ENCODE measurements at places on chromosomes 7 and 10. TPM values are rescaled to one million over a fixed set of nuclear protein-coding genes. Genes with fewer than 3 reads are reported as not detected.

DNA sequence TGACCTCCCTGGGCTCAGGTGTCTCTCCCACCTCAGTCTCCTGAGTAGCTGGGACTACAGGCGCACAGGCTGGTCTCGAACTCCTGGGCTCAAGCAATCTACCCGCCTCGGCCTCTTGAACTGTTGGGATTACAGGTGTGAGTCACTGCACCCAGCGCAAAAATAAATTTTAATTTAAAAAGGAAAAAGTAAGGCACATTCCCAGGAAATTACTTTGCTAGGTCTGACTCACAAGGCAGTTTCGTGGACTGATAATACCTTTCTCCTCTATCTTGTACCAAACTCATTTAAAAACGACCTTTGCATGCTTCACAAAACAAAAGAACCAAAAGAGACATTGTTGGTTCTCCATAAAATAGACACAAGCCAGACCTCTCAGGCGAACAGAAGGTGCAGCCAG is 29.7 kb downstream of the PARP12 start:
- no peaks in the 10 kb centered on the region for H3K27me3 ChIP-seq
- H3K27ac ChIP-seq, result no peak overlapping the region
- H3K4me1 ChIP-seq, result no peaks in the 10 kb centered on the region
- peaks cover 21% of the 10 kb centered on the region for H3K36me3 ChIP-seq
- no peak for DNase-seq
- no peak overlapping the region for H3K4me3 ChIP-seq

- no peaks in the 10 kb centered on the region for H3K36me3 ChIP-seq
- H3K4me3 ChIP-seq, result no peak overlapping the region
- no peaks in the 10 kb centered on the region for H3K27me3 ChIP-seq
- no peaks in the 10 kb centered on the region for H3K4me1 ChIP-seq
These were observed 229.1 kb upstream of the GRB10 start for GRCh38 chr7:51011710-51012350.

Gene ASB4
- 0.09 TPM for total RNA-seq

DNA sequence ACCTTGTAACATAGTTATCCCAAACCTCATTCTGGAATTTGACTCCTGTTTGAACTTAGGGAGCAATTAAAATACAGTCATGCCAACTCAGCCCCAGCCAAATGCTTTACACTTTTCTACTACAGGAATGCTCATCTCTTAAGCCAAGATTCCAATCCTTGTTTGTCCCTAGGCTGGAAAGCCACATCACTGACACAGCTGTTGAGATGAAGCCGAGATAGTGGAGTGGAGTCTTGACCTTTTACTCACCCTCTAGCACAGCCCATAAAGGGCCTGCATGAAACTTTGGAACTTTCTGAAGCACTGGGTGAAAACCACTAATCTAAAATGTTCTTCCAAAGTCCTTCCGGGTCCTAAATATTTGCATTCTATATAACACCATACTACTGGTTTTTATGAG is 247.3 kb downstream of the ETV1 start:
- no peaks in the 10 kb centered on the region for H3K4me1 ChIP-seq
- no peaks in the 10 kb centered on the region for H3K27me3 ChIP-seq
- H3K4me3 ChIP-seq, result no peak overlapping the region
- no peaks in the 10 kb centered on the region for H3K36me3 ChIP-seq
- no peak for DNase-seq

GRCh38 chr10:79937701-79938151 is 11.2 kb downstream of the SFTPD start:
- H3K27me3 ChIP-seq, result no peaks in the 10 kb centered on the region
- no peak overlapping the region for H3K4me3 ChIP-seq
- H3K4me1 ChIP-seq, result no peaks in the 10 kb centered on the region

DNA sequence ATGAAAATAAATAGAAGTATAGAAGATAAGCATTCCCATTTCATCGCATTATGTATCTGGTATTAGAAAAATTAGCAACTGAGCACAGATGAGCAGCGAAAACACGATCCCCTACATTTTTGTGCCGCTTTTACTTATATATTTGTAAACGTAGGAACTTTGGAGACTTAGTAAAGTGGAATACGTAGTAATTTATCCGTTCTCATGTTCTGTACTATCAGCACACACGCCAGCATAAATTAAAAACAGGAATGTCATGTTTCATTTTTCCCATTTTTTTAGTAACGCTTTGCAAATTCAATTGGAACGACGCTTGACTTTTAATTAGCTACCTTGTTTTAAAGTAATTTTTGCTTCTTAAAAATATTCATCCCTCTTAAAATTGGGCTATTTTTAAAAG is 2.4 kb downstream of the ZNRF2 start:
- no peaks in the 10 kb centered on the region for H3K4me1 ChIP-seq
- H3K27me3 ChIP-seq, result no peaks in the 10 kb centered on the region
- H3K36me3 ChIP-seq, result no peaks in the 10 kb centered on the region
- DNase-seq, result no peak
- peak overlapping the region; percentile 9 for H3K27ac ChIP-seq
- peak overlapping the region; percentile 82 for H3K4me3 ChIP-seq

DNA sequence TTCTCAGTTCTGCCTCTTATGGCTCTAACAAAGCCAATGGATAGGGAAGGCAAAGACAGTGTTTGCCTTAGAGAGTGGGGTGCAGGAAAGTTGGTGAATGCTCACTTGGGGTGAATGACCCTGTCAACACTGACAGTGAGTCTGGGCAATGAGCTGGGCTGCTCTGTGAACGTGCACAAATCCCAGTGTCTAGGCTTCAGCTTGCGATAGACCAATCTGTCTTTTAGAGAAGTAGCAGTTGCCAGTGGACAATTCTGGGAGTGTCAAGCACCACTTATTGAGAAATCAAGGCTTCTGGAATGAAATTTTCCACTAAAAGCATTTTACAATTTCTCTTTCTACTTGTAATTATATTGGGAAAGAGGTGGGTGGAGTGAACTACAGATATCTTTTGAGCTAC is 141.4 kb downstream of the HERPUD2 start:
- no peak overlapping the region for H3K4me3 ChIP-seq
- H3K27me3 ChIP-seq, result no peaks in the 10 kb centered on the region
- no peaks in the 10 kb centered on the region for H3K36me3 ChIP-seq
- no peak overlapping the region for H3K27ac ChIP-seq
- DNase-seq, result peak; percentile 22

DNA sequence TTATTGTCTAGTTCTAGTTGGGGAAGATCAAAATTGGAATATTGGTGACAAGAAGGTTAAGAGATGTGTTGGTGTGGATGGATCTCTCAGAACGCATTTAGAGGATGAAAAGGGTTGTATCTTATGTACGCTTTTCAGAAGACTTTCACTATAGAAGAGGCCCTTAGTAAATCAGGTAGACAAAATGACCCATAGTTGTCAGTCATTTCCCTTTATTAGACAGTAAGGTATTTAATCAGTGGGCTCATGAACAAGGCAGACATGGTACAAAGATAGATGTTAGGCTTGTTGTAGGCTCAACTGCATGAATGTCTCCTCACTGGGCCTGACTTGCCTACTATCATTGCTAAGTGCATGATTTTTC is 359.2 kb downstream of the PHF14 start:
- H3K36me3 ChIP-seq, result no peaks in the 10 kb centered on the region
- H3K27me3 ChIP-seq, result no peaks in the 10 kb centered on the region
- no peak overlapping the region for H3K27ac ChIP-seq
- no peak for DNase-seq

GRCh38 chr7:44505595-44505994 is 15.1 kb upstream of the NUDCD3 start:
- H3K27ac ChIP-seq, result no peak overlapping the region
- H3K27me3 ChIP-seq, result no peaks in the 10 kb centered on the region
- H3K36me3 ChIP-seq, result no peaks in the 10 kb centered on the region
- no peak for DNase-seq
- no peak overlapping the region for H3K4me3 ChIP-seq

GRCh38 chr7:96495751-96496216 is 173.9 kb upstream of the SLC25A13 start:
- no peaks in the 10 kb centered on the region for H3K36me3 ChIP-seq
- no peaks in the 10 kb centered on the region for H3K27me3 ChIP-seq
- H3K4me1 ChIP-seq, result peaks cover 8% of the 10 kb centered on the region
- no peak overlapping the region for H3K4me3 ChIP-seq

Gene WEE2
- total RNA-seq, result not detected

Gene CRHR2
- total RNA-seq, result not detected

- H3K27me3 ChIP-seq, result no peaks in the 10 kb centered on the region
- DNase-seq, result no peak
- H3K4me1 ChIP-seq, result no peaks in the 10 kb centered on the region
- H3K4me3 ChIP-seq, result no peak overlapping the region
- no peaks in the 10 kb centered on the region for H3K36me3 ChIP-seq
These were observed 334.3 kb downstream of the LRMDA start for GRCh38 chr10:75765789-75766096.

DNA sequence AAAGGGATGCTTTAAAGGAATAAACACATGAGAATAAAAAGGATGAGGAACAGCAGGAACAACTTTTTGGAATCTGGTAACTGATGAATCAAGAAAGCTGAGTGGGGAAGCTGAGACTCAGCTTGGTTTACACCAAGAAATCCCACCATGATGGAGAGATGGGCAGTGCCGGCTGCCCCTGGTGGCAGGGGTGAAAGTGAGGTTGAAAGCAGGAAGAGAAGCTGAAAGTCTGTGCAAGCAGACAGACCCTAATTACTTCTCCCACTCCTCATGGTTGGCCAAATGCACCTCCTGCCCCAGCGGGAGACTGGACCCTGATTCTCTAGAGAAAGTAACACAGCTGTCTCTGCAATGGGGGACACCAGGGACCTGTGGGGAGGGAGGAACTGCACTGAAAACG is 57.6 kb upstream of the NANOS1 start:
- H3K4me1 ChIP-seq, result no peaks in the 10 kb centered on the region
- H3K27ac ChIP-seq, result no peak overlapping the region
- no peak overlapping the region for H3K4me3 ChIP-seq
- no peaks in the 10 kb centered on the region for H3K36me3 ChIP-seq
- H3K27me3 ChIP-seq, result no peaks in the 10 kb centered on the region

GRCh38 chr10:7407368-7408290 is 3.2 kb downstream of the SFMBT2 start:
- peaks cover 2% of the 10 kb centered on the region for H3K27me3 ChIP-seq
- no peaks in the 10 kb centered on the region for H3K36me3 ChIP-seq

GRCh38 chr7:26916336-26916735 is 51.9 kb upstream of the SKAP2 start:
- H3K27ac ChIP-seq, result no peak overlapping the region
- DNase-seq, result no peak
- no peak overlapping the region for H3K4me3 ChIP-seq
- no peaks in the 10 kb centered on the region for H3K36me3 ChIP-seq
- no peaks in the 10 kb centered on the region for H3K4me1 ChIP-seq
- no peaks in the 10 kb centered on the region for H3K27me3 ChIP-seq

Gene GRM3
- 0.08 TPM for total RNA-seq

Gene NDUFB8
- 142 TPM for total RNA-seq

DNA sequence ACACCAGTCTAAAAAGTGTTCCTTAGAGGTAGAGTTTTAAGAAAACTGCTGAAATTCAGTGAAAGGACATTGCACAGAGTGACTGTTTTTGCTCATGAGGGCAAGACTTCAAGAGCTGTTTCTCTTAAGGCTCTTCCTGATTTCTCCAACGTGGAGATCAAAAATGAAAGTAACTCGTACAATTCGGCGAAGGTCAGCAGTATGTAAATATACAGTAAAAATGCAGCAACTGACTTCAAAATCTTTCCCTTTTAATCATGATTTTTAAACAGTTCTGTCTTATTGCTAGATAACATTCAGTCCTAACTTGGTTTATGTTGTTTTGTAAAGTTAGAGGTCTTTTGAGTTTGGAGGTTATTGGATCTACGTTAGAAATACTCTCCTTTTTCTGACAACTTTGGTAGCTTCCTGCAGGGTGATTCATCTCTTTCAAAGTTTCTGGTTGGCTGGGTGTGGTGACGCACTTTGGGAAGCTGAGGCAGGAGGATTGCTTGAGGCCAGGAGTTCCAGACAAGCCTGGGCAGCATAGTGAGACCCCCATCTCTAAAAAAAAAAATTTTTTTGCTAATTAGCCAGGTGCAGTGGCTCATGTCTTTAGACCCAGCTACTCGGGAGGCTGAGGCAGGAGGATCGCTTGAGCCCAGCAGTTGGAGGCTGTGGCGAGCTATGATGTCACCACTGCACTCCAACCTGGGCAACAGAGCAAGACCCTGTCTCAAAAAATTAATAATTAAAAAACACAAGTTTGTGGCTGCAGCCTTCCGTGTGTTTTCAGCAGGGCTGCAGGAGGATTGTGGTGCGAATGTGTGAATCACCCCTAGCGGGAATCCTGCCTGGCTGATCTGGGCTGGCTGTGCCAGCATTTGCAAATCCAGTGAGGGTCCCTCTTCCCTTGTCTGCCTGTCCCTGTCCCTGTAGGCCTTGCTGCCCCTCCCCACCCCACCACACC is 29.2 kb upstream of the AP5Z1 start:
- no peak for DNase-seq
- peaks cover 10% of the 10 kb centered on the region for H3K36me3 ChIP-seq
- H3K4me3 ChIP-seq, result peak overlapping the region; percentile 9
- H3K27me3 ChIP-seq, result no peaks in the 10 kb centered on the region

GRCh38 chr7:23700046-23700445 is 10.0 kb upstream of the STK31 start:
- H3K36me3 ChIP-seq, result no peaks in the 10 kb centered on the region
- H3K4me3 ChIP-seq, result no peak overlapping the region
- no peaks in the 10 kb centered on the region for H3K4me1 ChIP-seq
- DNase-seq, result no peak

GRCh38 chr7:141630621-141631020 is 71.3 kb downstream of the DENND11 start:
- H3K36me3 ChIP-seq, result no peaks in the 10 kb centered on the region
- H3K4me3 ChIP-seq, result no peak overlapping the region
- H3K27me3 ChIP-seq, result no peaks in the 10 kb centered on the region
- H3K4me1 ChIP-seq, result no peaks in the 10 kb centered on the region
- H3K27ac ChIP-seq, result no peak overlapping the region
- no peak for DNase-seq

Gene CYP3A7
- total RNA-seq, result 2,448 TPM

Gene IFIT2
- total RNA-seq, result 4.8 TPM

Gene NAT16
- not detected for total RNA-seq

GRCh38 chr7:127391591-127392181 is 822 bp downstream of the ZNF800 start:
- H3K4me3 ChIP-seq, result peak overlapping the region; percentile 100
- H3K4me1 ChIP-seq, result peaks cover 26% of the 10 kb centered on the region
- peak; percentile 74 for DNase-seq

Gene GRM8
- 4.9 TPM for total RNA-seq
